ENCODE measurements at places on chromosomes 5 and 9.

DNA sequence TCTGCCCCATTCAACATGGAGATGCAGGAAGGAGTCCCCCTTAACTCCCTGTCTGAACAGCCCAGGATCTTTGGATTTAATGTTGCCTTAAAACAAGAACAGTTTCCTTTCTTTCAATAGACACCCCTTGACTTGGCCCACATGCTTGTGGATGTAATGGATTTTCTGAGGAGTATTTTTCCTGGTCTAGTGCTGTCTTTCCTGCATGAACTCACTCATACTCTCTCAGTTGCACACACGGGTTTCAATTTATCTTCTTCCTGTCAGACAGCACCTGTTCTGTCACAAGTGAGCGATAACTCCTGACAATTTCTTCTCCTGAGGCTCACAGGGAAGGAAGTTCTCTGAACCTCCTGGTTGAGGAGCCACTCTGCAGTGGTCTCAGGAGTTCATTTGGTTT, 85.1 kb downstream of the ACER2 start:
- no peak for DNase-seq

DNA sequence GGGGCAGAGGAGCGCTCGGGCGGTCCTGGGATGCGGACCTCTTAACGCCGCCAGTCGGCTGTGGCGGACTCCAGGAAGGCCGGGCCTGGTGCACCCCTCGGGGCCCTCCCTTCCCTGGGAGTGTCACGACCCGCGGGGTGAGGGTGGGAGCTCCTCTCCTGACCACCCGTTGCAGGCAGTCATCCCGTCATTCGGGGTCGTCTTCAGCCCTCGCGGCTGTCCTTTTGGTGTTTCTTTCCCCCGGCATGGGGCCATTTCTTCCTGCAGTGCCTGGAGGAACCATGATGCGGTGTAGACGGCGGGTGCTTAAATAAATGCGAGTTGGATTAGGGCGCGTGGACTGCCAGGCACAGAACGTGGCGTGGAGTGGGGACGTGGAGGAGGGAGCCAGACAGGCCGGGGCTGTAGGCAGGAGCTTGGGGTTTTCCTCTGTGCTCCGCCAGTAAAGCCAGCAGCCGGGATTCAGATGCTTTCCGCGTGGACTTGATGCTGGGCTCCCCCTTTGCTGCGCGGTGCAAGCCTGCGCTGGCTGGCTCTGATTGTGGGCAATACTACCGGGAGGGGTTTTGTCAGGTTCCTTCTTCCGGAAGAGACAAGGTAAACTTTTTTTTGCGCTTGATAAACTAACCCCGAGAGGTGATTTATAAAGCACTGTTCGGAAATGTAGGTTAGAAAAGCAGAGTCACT, 868 bp downstream of the KDM4C start:
- DNase-seq = peak; percentile 68

- no peak for DNase-seq
Observed at GRCh38 chr5:17129093-17129849, 88.2 kb upstream of the BASP1 start.

DNA sequence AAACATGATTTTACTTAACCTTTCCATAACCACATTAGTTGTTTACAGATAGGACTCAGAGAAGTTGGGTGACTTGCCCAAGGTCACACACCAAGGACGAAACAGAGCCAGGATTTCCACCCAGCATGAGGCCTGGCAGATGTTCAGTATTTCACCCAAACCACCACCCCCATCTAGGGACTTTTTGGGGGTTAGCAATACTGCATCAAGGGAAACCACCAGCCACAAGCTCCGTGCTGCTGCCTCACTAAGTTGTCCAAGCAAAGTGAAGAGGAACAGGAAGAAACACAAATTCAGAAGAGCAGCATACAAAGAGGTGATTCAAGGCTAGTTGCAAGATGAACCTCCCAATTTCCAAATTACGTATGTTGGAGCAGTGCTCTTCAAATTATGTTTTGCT, 219.6 kb upstream of the RORB start:
- no peak for DNase-seq

DNA sequence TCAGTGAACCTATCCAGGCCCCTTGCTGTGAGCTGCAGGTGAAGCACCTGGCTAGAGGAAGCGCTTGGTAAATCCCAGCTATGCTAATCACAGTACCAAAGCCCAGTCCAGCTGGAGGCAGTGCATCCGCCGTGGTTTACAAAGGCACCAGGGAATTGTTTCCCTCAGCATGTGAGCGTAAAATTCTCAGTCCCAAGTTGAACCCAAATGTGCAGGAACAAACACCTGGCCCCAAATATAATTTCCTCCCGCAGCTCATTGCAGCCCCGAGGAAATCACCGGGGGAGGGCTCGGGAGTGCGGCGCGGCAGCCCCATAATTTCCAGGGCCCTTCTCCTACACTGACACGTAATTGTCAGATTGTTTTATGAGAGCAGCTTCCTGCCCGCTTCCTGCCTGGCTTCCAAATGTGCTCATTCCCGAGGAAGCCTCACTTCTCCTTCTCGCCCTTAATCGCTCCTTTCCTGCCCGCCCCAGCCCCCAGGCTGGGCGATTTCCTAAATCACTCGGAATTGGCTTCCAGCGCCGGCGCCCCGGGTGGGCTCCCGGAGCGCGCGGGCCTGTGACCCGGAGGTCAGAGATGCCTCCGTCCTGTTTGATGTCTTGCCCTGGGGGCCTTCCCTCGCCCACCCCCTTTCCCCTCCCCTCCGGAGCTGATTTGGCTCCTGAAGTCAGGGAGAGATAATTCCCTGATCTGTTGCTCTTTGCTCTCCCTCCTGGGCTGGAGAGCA, 134.4 kb downstream of the FGF1 start:
- peak; percentile 36 for DNase-seq

DNA sequence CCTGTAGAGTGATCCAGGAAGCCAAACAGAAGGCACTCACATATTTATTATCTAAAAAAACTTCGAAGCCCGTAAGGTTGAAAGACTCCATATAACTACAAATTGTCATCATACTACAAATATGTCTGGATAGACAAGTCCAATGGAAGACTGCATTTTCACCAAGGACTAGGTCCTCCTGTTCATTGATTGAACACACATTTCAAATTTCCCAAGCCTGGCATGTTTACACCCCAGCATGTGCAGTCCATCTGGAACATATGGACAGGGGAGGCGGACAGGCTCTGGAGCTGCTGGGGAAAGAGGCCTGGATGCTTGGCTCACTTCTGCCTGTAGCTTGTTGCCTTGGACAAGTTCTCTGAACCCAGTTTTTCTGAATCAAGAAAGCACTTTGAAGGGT, 378.7 kb downstream of the ENC1 start:
- peak; percentile 38 for DNase-seq

GRCh38 chr9:26310294-26310693, 582.3 kb downstream of the CAAP1 start:
- DNase-seq = no peak

- DNase-seq = no peak
Observed at GRCh38 chr5:107408564-107408963, 262.2 kb downstream of the EFNA5 start.

DNA sequence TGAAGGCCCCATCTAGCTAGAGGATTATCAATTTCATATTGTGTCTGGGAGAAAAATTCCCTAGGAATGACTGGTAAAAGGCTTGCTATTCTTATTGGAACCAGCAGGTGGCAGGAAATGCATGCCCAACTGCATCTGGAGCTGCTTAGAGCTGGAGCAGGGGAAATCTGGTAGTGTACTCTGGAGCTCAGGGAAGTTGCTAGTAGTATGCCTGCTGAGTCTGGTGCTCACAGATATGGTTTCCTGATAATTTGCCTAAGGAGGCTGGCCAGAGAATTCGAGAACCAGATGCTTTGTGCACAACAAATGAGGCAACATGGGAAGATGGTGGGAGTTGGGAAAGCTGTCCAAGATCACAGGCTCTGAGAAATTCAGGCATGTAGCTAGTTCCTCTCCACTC, 53.7 kb downstream of the G3BP1 start:
- peak; percentile 39 for DNase-seq

- no peak for DNase-seq
Observed at GRCh38 chr5:135985951-135986350, 31.2 kb upstream of the LECT2 start.

DNA sequence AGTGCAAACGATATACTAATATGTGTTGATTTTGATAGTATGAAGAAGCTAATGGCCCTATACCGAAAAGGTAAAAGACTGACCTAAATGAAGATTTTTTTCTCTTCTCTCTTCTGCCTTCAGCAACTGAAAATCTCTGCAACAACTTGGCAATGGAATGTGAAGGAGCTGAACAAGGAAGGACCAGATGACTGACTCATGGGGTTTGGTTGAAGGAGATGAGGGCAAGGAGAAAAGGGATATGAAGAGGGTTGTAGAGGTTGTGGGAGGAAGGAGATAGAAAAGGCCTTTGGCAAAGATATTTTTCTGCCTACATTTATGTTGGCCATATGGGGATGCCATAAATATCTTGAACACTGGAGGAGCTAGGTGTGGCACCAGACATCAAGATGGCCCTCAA, 129.7 kb upstream of the CHD1 start:
- no peak for DNase-seq

DNA sequence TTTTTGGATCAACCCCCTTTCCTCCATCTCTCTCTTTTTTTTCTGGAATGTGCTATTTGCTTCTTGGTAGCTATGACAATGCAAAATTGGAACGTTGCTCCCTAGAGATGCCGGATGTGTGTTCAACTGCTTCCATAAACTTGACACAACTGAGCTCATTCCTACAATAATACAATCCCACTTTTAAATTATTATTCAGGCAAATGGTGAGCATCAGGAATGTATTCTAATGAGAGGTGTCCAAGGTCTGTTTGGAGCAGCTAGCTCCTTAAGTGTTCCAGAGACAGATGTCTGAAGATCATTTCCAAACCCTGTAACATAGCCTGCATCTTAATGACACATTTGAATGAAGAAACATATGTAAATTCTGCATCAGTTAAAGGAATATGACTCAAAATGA, 518.4 kb downstream of the TAF11L14 start:
- no peak for DNase-seq

DNA sequence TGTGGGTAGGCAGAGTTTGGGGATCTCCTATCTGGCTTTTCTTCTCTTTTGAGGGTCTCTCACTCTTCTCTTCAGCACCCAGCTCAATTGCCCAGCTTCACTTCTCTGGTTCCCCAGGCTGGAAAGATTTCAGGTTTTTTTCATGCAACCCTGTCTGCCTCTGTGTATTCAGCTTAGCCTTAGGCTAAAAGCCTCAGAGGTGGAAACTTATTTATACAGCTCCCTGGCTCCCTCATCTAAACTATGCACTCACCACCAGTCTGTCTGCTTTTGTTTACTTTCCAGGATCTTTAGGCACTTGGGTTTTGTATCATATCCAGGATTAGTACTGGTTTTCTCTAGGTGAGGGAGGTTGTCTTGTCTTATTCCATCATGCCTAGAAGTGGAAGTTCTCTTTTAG, 540.2 kb upstream of the TRPC7 start:
- no peak for DNase-seq

DNA sequence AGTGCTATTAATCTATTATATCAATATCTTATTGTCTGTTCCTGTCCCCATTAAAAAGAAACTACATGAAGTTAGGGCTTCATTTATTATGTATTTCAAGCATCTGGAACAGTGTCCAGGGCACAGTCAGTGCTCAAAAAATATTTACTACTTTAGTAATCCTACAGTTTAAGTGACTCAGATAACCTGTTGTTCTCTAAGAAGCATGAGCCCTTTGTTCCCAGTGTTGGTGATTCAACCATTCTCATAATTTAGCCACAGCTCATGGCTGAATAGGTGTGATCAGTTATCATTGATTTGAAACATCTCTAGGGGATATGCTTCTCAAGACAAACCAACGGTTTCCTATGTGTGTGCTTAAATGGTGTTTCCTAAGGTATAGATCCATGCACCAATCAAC, 292.7 kb downstream of the TMEM167A start:
- DNase-seq = no peak

- DNase-seq = no peak
Observed at GRCh38 chr5:118882666-118883065, 105.7 kb downstream of the DTWD2 start.

- no peak for DNase-seq
Observed at GRCh38 chr5:150510460-150511263, 2.7 kb downstream of the NDST1 start.

- DNase-seq = no peak
Observed at GRCh38 chr9:98883276-98883675, 60.4 kb upstream of the COL15A1 start.

DNA sequence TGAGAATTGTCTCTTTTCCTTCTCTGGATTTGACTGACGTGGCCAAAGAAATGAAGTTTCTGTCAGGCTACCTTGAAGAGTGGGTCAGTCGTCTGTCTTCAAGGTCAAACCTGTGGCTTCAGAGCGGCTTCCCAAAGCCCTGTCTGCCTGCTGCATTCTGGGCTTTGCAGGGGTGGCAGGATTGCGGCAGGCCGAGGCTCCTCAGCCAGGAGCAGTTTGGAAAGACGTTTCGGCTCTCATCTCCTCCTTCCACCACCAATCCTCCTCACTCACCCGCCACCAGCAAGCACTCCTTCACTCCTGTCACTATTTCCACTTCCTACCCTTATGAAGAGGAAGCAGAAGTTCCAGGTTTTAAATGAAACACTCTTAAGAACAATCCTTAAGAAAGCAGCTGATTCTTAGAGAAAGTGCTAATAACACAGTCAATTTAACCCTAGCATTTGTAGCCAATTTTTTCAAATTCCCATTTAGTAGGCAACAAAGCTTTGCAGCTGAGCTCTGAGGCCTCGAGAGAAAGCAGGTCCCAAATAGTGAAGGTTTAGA, 351.7 kb downstream of the ZNF608 start:
- no peak for DNase-seq
